OCI-LY7 (cell line): ENCODE measurements at places on chromosomes 4 and X. TPM values are rescaled to one million over a fixed set of nuclear protein-coding genes. Genes with fewer than 3 reads are reported as not detected.

GRCh38 chr4:97582890-97583289 lies 560.4 kb downstream of the STPG2 start:
- DNase-seq: no peak

GRCh38 chrX:153641627-153642026 lies 5.4 kb upstream of the DUSP9 start:
- no peak for DNase-seq

DNA sequence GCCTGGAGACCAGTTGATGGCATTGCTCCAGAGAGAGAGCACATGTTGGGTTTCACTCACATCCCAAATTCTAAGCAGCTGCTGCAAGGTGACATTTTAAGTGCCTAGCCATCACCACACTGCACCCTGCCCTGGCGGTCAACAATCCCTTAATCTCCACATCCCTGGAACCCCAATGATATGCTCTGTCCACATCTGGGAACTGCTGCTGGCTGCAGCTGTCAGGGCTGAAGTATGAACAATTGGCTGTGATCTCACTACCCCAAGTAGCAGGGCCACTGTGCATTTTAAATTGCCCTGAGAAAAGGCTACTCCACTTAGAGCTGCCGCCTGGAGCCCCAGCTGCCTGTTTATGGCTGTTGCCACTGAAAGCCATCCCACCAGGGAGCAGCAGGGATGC lies 190.6 kb downstream of the ACTRT1 start:
- DNase-seq: no peak

Gene SOX3
- total RNA-seq: not detected in 2 replicates

GRCh38 chr4:135201081-135201480 lies 999.5 kb upstream of the PABPC4L start:
- DNase-seq: no peak

DNA sequence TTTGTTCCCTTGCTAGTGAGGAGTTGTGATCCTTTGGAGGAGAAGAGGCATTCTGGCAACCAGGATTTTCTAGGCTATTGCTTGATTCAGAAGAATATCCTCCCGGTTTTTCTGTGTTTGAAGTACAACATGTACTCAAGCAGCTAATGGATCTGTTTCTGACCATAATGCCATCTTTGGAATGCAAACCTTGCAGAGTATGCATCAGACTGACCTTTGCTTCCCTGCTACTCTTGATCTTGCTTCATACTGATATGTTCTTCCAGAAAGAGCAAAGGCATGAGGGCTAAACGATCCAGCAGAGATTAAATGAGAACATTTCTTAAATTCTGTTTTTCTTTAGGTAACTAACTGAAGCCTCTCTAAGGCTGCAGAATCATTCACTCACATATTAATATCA lies 265.4 kb upstream of the SLC7A11 start:
- DNase-seq: no peak

Gene SPATA18
- not detected in 2 replicates for total RNA-seq
